Stimulated activated CD4-positive, alpha-beta T cell treated with anti-CD3 and anti-CD28 coated beads, Interleukin-15, amount 100 ng/mL, for 48 hours (primary cell): ENCODE measurements at places on chromosomes 6 and 20.

DNA sequence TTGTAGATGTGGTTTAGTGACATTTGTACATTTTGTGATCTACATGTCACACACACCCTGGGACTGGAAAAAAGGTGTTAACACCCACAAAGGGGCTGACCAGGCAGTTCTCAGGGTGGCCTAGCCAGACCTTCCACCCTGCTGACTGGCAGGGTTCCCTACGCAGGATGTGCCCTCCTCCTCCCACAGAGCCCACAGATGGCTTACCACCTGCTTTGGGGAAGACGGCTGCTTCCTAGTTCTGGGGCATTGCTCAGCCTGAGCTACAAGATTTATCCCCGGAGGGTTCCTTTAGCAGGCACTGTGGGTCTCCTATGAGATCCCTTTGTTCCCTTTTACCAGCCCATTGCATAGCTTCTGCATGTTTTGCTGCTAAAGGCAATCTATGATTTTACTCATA lies 35.1 kb downstream of the SNAP25 start:
- no peak for DNase-seq

DNA sequence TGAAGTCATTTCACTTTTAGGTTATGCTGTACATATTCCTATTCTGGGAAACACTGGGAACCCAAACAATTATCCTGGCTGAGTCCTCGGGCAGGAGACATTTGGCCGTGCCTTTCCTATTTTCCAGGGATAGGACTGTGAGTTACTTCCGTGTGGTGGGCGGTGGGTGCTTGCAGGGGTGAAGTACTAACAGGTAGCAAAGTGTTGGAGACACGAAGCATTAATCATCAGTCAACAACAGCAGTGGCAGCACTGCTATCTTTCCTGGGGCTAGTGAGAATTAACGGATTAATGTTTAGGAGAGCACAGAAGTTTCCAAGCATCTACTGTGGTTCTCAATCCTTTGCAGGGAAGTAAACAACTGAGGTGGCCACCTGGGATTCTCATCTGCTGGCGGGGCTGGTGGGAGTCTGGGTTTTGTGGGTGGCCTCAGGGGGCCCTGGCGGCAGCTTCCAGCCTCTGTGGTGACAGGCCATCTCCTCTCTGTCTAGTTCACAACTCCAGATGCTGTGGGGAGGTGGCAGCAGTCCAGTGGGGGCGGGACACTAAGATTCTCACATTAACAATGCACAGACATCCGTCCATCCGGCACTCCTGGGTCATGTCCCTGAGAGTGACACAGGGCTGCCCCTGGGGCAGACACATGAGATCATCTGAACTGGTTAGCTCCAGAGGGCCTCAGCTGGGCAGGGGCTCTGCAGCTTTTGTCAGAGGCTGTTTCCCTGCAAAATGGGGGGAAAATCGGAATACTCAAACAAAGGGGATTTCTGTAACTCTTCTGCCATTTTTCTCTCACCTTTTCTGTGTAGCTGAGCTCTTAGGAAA lies 90.9 kb downstream of the GJA10 start:
- DNase-seq = no peak

GRCh38 chr6:118663993-118664985 lies 12.9 kb upstream of the CEP85L start:
- no peak for DNase-seq

- no peak for DNase-seq
Observed at GRCh38 chr6:5457983-5458683, 196.8 kb downstream of the FARS2 start.

- DNase-seq = no peak
Observed at GRCh38 chr6:102761872-102762271, 1368.4 kb downstream of the GRIK2 start.

GRCh38 chr6:3876101-3876500 lies 26.9 kb downstream of the FAM50B start:
- no peak for DNase-seq

DNA sequence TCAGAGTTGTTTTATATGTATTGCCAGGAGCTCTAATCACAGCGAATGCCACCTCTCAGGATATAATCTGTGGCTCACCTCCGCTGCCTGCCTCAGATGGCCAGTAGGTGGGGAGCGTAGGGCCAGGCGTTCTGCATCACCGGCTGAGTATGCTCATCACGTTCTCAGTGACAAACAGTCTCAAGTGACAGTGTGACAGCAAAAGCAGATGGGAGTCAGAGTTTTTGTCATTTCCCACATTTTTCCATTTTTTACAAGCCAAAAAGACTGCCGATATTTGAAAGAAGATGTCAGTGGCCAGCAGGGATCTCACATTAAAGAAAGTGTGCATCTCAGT lies 208.7 kb downstream of the ALDH8A1 start:
- no peak for DNase-seq
